ENCODE measurements at places on chromosomes 7 and 10.
A peak's percentile ranks its signal among the peaks of the same experiment; 100 is the strongest.

DNA sequence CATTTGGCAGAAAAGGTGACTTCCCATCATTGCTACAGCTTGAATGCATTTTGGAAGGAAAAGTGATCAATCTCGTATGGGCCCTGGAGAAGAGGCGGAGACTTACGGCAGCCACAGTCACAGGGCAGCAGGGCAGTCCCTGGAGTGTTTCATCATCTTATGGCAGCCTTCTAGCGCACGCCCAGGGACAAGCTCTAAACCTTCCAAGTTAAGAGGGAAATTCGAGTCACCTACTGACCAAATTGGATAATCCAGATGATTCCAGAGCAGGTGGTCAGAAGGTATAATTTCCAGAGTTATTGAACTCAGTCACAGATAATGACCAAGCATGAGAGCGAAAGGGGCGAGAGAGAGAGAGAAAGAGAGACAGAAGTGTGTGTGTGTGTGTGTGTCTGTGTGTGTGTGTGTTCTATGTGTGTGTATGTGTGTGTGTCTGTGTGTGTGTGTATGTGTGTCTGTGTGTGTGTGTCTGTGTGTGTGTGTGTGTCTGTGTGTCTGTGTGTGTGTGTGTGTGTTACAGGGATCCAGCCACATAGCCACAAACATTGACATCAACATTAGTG, 123.7 kb upstream of the ADAM12 start:
- no peak for DNase-seq

GRCh38 chr10:13592306-13592705, 5.5 kb downstream of the PRPF18 start:
- no peak for DNase-seq

GRCh38 chr7:80661729-80662128, 23.3 kb downstream of the CD36 start:
- DNase-seq, result no peak

DNA sequence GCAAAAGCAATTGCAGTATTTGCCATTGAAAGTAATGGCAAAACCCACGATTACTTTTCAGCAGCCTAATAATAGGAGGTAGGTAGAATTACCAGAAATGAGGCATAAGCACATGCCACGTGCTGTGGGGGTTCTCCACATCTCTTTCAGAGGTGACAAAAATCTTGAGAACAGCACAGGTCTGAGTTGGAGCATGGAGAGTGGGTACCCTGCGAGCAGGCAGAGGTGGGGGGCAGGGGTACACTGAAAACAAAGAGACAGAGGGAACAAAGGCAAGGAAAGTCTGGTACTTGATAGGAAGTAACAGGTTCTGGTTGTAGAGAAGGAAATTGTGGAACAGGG, 75.9 kb downstream of the FAM107B start:
- DNase-seq, result no peak

DNA sequence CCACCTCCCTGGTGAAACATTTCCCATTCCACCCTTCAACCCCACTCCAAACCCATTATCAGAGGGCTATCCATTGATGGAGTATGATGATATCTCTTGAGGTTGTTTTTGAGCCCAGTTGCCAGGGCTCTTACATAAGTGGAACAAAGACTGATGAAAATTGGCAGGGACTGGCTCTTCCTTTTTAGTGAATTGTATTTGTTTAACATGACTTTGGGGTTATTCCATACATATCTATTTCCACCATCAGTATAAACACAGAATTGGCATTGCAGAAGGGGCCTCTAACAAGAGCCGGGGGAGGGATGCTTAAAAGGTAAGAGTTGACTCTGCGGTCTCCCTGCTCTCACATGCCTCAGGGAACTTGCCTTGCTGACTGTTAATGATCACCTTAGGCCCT, 28.9 kb downstream of the FZD1 start:
- DNase-seq, result no peak

DNA sequence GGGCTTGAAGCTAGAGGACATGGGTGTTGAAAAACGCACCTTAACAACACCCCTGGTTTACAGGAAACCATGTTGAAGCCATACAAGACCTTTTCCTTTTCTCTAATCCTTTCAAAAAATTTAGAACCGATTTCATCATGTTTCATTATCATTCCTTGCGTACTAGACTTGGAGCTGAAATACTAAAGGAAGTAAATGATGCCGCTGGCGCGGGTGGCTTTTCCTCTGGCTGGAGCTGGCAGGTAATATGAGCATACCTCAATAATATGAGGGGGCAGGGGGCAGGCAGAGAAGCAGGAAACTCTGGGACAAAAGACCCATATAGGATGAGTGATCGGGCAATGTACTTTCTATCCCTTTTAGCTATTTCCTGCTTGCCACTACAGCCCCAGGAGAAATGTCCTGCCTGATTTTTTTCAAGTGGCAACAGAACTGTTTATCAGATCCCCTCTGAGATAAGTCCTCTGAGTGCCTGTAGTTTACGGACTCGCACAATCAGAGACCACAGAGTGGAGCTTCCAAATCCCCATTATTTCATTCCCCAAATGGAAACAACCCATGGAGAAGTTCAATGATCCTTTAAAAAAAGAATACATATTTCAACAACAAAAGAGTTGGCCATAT, 450.1 kb downstream of the KCNMA1 start:
- DNase-seq, result no peak

- no peak for DNase-seq
Measured at GRCh38 chr10:67319976-67320375, 376.0 kb downstream of the CTNNA3 start.

DNA sequence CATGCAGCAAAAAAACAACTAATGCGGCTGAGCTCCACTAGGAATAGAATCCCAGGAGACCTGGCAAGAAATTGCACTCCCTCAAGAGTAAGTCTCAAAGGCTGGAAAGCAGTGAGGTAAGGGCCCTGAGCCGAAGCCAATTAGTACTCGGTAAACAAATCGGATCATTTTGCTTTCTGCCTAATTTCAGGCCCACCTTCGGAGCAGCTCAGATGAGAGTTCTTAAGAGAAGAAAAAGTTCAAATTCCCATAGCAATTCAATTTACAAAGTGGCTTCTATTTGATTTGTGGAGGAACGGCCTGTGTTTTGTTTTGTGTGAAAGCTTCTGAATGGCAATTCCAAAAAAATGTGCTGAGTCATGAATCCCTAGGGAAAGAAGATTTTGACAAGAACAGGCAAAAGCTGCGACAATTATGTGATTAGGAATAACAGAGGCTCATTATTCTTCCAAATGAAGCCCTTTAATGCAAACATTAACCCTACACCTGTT, 60.9 kb downstream of the SLC16A9 start:
- DNase-seq, result peak; percentile 49

DNA sequence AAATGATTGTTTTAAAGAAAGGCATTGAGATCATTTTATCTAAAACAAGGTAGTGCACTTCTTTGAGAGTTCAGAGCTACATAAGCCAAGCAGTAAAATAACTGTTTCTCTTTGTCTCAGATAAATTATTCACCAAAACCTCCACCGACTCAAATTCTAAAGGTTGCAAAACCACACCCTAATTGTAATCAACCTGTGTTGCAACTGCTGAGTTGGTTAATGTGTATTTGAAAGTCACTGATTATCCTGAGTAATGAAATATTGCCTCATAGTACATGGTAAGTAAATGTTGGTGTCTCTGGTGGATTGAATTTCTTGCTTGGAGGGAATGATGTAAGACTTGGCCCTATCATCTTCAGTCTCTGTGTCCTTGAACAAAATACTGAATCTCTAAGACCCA, 35.9 kb upstream of the CYP2C9 start:
- DNase-seq, result no peak

- peak; percentile 32 for DNase-seq
Measured at GRCh38 chr10:73959484-73960243, 38.3 kb upstream of the VCL start.

DNA sequence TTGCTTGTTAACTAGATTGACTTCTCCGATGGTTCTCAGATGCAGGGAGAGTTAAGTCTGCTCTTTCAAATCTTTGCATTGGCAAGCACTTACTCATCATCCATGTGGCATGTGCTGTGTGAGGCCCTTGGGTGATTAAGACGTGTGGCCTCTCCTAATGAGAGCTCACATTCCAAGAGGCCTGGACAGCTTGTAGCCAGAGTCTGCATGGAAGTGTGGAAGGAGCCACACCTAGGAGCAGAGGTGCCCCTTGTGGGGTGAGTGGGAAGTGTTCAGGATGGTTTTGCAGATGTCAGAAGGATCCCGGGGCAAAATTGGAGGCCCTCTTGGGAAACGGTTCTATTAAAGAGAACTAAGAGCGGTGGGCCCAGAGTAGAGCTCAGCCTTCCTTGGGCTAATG, 225.9 kb downstream of the PAXIP1 start:
- no peak for DNase-seq

- DNase-seq, result no peak
Measured at GRCh38 chr10:70901276-70901878, 13.0 kb upstream of the PCBD1 start.

DNA sequence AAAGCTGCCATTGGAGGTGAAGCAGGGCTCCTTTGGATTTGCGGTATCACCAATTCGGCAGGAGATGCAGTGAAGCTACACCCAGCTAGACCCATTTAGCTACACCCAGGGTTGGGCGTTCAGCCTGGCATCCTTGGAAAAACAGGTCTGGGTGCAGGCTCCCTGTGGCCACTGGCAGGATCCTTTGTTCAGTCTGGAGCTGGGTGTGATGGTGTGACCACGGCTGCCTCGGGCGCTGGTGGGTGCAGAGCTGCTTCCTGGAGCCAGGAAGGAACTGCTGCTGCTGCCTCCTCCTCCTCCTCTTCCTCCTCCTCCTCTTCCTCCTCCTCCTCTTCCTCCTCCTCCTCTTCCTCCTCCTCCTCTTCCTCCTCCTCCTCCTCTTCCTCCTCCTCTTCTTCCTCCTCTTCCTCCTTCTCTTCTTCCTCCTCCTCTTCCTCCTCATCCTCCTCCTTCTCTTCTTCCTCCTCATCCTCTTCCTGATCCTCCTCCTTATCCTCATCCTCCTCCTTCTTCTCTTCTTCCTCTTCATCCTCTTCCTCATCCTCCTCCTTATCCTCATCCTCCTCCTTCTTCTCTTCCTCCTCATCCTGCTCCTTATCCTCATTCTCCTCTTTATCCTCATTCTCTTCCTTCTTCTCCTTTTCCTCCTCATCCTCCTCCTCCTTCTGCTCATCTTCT, 84.0 kb downstream of the GRK5 start:
- DNase-seq, result no peak

DNA sequence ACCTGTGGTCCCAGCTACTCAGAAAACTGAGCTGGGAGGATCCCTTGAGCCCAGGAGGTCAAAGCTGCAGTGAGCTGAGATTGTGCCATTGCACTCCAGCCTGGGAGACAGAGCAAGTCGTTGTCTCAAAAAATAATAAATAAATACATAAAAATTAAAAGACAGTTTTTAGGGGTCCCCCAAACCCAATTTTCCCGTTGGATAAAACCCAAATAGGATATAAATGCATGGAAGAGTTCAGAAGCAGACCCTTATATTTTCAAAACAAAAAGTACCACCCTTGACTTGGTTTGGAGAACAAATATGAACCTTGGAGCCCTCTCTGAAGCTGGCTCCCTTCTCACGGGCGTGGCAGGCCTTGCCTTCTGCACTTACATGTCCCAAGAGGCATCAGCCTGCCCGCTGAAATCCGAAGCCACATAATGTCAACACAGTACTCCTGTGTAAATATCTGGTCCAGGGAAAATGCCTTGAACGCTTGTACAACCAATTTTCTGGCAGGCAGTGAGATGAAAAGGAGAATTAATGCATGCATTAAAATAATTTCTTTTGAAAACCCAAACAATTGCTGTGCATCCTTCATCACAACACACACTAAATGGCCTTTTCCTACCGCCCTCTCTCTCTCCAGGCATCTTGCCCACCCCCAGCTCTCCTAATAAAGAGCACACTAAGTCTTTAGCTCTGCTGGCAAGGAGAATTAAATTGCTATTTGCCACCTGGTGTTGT, 46.4 kb upstream of the PARD3 start:
- DNase-seq, result peak; percentile 56

GRCh38 chr7:111802194-111802772, 240.0 kb upstream of the IMMP2L start:
- no peak for DNase-seq

GRCh38 chr10:44035474-44036197, 349.3 kb downstream of the CXCL12 start:
- no peak for DNase-seq

All from fibroblast of skin of back (primary cell).